Germinal center (tissue), 1 donor: ENCODE measurements at places on chromosomes 2 and 18.

GRCh38 chr2:232276084-232276732 is 102.3 kb upstream of the ALPP start:
- no peak for DNase-seq

GRCh38 chr18:68172842-68173549 is 541.9 kb downstream of the TMX3 start:
- DNase-seq, result no peak

- DNase-seq, result no peak
These were observed 10.0 kb downstream of the KCNH7 start for GRCh38 chr2:162828545-162828944.

DNA sequence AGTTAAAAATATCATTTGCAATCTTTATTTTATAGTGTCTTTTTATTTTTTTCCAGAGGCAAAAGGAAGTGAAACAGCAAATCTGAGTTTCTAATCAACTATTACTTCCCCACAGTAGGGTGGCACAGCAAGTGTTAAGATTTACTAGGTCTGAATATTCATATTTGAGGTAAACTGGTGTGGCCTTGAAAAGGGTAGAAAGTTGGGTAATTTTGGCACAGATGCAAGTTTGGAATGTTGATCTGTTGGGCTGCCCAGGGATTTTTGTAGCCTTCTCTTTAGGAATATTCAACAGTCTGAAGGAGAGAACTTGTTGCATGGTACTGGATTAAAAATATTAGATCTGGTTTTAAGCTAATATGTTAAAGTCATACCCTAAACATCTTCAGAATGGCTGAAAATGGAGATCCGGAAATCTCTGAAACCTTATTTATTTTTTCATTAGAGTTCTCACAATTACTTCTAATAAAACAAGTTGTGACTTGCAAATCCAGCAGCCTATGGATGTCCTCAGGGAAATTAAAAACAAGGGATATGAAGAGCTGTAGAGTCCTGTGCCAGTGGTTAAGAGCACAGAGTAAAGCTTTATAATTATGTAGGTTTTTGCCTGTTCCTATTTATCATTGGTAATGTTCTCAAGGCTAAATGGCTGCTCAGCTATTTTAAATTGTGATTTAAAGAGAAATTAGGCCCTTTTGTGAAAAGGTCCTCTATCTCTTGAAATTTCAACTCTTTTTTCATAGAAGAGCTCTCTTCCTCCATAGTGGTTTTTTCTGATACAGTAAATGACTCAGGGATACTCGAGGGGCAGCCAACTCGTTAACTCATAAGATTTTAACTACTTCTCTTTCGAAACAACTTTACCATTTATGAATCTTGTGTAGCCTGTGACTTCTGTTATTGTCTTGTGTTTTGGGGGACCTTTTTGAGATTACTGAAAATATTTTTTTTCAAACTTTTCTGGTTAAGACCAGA is 11.0 kb downstream of the TANK start:
- peak; percentile 31 for DNase-seq

DNA sequence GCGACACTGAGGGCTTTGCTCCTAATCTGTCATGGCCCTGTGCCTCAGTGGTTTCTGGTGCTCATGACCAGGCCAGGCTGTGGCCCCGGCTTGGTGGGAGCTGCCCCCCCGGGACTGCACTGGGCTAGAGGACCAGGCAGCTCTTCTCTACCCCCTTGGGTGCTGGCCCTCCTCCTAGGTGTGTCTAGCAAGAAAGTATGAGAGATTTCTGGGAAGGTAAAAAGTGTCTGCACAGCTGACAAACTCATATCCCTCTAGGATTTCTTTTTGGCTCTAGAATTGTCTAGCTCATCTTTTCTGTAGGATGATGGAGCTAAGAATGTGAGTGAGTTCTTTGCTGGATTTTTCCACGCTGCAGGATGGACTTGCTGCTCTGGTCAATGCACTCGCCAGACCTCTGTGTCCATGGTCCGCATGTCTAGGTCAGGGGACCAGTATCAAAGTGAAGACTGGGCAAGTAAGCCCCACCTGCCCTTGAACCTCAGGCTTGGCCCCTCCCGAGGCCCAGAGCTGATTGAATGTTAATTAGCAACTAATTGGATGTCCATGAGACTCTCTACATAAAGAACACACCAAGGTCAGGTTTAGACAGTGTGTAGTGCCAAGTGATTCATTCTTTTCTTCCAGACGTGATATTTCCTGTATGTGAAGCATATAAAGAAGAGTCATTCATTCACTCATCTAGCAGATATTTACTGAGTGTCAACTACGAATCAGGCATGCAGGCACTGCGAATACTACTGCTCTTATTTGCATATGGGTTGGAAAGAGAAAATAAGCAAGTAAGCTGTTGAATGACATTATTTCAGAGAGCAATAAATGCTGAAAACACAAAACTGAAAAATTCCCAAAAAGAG is 15.6 kb upstream of the PSD4 start:
- DNase-seq, result no peak

- no peak for DNase-seq
These were observed 14.3 kb upstream of the SLC25A52 start for GRCh38 chr18:31774962-31775361.

GRCh38 chr2:144701259-144701658 is 181.3 kb upstream of the ZEB2 start:
- DNase-seq, result no peak

GRCh38 chr18:51168960-51169662 is 28.4 kb downstream of the MEX3C start:
- no peak for DNase-seq

DNA sequence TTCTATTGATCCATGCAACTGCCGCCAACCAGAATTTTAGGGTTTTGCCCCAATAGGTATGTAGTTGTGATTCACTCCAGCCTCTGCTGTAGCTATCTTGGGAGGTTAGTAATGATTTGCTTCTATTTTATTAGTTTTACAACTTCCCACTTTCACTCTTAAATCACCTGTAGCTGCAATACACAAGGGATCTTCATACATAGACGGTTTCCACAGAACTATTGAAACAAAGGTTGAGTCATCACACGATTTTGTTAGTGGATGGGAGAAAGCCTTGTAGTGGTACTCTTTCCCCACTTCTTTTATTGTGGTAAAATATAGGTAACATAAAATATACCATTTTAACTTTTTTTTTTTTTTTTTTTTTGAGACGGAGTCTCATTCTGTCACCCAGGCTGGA is 104.2 kb upstream of the SPRED2 start:
- peak; percentile 42 for DNase-seq

- DNase-seq, result no peak
These were observed 2039.2 kb upstream of the CELF4 start for GRCh38 chr18:39604836-39605235.

GRCh38 chr2:126761981-126762878 is 106.3 kb downstream of the GYPC start:
- no peak for DNase-seq

- DNase-seq, result no peak
These were observed 4.7 kb downstream of the UGT1A1 start for GRCh38 chr2:233764761-233765160.

- no peak for DNase-seq
These were observed 76.5 kb downstream of the ZNF521 start for GRCh38 chr18:25275412-25276001.

- DNase-seq, result no peak
These were observed 2.9 kb downstream of the MEX3C start for GRCh38 chr18:51194604-51195003.

DNA sequence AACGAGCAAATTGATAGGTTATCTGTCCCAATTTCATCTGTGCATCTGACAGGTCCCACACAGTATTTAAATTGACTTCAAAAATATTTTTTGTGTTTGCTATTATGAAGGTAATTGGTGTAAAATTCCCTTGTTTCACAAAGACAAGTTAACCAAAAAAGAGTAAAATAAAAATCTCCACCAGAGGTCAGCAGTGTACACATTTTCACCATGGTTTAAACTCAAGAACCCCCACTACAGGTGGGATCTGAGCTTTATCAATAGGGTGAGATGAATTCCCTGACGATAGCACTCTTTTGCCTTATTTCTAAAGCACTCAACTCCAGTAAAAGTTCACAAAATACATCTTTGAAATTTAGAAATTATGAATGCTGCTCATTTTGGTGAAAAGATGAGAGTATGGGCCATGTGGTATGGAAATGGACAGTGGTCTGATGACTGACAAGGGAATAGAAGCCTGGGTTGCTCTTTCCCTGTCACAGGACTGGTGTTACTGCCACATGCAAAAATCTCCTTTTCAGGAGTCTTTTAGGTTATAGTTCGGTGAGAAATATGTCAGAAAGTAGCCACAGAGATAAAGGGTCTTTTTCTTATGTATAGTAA is 68.0 kb downstream of the SERPINB8 start:
- peak; percentile 43 for DNase-seq

DNA sequence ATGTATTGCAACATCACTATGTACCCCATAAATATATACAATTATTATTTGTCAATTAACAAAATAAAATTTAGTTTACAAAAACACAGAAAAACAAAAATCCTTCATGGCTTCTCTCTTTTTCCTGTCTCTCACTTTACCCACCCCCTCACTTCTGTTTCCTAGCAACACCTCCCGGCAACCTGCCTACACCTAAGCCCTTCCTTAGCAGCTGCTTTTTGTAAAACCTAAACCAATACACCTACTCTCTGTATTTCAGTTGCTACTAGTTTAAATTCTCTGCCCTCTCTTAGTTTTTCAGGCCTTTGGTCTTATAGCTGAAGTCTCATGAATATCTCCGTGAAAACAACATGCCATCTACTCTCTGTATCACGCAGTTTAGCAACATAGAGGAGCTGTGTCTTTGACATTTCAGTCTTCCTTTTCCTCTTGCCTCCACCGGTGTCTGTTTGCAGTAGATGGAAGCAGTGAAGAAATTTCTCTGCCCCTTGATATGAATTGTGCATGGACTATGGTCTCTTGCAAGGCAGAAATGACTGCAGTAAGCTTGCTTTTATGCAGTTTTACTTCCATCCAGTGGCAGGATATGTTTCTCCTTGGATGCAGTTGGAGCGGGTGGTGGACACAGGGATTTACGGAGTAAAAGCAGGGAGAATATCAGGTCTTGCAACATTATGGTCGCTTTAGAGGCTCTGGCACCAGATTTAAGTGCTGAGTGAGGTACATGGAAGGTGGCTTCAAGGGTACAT is 42.0 kb upstream of the ZDBF2 start:
- no peak for DNase-seq

DNA sequence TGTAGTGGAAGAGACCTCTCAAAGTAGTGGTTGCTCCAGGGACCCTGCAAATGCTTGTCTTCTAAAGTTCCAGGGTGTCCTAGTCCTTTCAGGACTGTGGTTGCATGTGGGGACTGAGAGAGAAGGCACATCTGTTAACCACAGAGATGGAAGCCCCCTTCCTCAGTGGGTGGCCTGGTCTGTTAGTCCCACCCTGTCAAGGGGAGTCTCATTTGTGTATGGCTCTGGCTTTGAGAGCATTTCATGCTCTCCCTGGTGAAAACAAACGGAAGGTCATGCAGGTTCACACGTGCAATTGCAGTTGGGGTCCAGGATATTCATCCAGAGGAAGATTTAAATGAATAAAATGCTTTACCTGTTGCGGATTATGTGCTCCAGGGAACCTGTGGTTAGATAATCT is 219.6 kb downstream of the PRKCE start:
- DNase-seq, result no peak

DNA sequence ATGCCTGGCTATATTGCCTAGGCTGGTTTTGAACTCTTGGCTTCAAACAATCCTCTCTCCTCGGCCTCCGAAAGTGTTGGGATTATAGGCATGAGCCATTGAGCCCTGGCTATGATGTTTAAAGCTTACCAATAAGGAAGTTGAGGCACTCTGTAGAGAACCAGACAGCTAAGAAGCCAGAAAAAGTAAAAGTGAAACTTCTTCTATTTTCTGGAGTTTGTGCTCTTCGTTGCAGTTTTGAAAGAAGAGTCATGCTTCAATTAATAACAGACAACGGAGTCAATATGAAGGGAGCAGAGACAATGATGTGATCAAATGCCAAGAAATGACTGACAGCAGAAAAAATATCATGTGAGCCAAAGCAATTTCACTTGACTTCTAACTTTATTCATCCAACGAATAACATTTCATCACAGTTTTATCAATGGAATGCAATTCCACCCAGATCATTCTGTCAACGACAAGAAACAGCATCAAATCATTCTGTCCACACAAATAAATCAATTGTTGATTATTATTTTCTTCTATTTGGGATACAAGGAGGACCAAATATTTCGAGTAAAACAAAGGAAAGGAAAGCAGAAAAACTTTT is 175.5 kb upstream of the CELF4 start:
- no peak for DNase-seq

DNA sequence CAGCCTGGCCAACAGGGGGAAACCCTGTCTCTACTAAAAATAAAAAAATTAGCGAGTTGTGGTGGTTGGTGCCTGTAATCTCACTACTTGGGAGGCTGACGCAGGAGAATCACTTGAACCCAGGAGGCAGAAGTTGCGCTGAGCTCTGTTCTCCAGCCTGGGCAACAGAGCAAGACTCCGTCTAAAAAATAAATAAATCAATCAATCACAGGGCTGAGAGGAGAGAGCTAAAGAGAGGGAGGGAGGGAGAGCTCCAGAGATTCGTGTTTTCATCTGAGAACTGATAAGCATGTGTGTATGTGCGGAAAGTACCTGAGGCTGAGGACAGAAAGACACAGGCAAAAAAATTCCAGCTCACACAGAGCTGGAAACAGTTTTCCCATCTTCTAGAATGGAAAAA is 37.2 kb upstream of the DYNC2LI1 start:
- DNase-seq, result no peak

GRCh38 chr2:102241616-102242305 is 54.9 kb downstream of the IL1RL2 start:
- DNase-seq, result no peak

- no peak for DNase-seq
These were observed 8.8 kb downstream of the SLC39A6 start for GRCh38 chr18:36120297-36120696.

- DNase-seq, result no peak
These were observed 40.2 kb upstream of the UBXN4 start for GRCh38 chr2:135701442-135701841.

- no peak for DNase-seq
These were observed 1.8 kb downstream of the ATP9B start for GRCh38 chr18:79071037-79071436.

GRCh38 chr2:11716689-11717321 is 29.6 kb upstream of the LPIN1 start:
- peak; percentile 36 for DNase-seq

- DNase-seq, result no peak
These were observed 1044.1 kb upstream of the ZEB2 start for GRCh38 chr2:145563741-145564615.

DNA sequence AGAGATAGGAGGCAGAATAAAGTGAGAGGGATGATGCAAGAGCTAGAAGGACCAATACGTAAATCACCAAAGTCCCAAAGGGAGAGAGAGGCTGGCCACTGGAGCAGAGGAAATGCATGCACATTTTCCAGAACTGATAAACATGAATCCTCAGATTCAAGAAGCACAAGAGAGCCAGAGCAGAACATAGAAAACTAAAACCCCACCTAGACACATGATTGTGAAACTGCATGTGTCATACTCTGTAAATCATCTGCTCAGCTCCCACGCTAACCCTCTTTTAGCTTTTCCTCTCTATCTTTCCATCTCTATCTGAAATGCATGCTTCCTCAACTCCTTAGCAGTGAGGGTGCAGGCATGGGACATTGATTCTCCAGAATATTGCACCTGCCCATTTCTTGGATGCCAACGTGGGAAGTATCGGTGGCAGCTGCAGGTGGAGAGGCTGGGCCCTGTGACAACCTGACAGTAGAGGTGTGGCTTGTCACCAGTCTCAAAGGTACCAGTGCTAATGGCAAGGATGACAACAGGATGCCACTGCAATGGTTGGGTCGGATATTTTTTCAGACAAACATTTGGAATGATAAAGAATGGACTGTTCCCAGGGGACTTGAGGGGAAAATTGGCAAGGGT is 89.3 kb upstream of the OTOS start:
- no peak for DNase-seq

GRCh38 chr2:20035955-20036666 is 15.3 kb downstream of the LAPTM4A start:
- peak; percentile 60 for DNase-seq
